ENCODE measurements at places on chromosomes 5 and 9.
A peak's percentile ranks its signal among the peaks of the same experiment; 100 is the strongest.

DNA sequence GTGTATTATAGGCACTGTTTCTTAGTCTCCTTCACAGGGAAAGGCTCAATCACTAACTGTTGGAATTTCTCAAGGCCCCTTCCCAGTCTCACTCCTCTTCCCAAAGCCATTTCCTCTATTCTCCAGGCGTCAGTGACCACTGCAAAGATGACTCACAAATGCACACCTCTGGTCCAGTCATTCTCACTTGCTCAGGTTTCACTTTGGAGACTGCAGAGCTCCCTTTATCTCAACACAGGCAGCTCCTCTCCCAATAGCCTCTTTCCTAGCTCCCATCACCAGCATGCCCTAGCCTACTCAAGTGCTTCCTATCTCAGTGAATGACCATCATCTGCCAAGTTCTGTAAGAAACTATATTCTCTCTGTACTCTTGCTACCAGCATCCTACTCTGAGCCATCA is 323.6 kb downstream of the NTRK2 start:
- no peak for DNase-seq

- DNase-seq, result no peak
These were observed 46.0 kb downstream of the HMCN2 start for GRCh38 chr9:130311408-130312140.

GRCh38 chr9:93589688-93590087 is 13.3 kb downstream of the PHF2 start:
- DNase-seq, result no peak

DNA sequence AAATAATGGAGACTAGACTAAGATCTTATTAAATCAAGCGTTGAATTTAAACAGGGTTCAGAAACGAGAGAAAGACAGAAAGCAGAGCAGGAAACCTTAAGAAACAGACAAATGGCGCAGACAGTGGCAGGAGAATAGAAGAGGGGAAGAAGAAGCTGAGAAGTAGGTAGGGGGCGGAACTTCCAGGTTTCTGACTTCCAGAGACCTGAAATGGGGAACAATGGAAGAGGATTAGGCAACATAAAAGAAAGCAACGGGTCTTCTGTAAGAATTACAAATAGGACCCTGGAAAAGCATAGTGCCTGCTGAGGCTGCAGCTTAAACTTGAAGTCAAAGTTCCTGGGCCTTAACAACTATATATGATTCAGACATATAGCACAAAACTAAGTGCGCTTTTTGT is 101.7 kb downstream of the BNC2 start:
- DNase-seq, result no peak

GRCh38 chr5:94326586-94326985 is 291.8 kb downstream of the KIAA0825 start:
- DNase-seq, result no peak

DNA sequence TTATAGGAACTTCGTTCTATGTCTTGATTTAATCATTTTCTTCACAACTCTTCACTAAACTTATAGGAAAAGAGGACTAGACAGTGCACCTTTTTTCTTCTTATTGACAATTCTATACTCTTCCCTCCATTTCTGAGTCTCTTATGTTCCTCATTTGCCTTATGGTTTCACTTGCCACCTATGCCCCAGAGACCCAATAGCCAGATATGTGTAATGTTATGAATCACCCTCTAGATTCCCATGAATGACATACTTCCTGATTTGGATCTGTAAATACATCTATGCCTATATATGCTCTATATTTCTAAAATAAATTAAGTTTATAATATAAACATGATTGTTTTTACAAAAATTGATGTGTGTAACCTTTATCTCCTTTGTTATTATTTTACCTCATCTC is 514.1 kb upstream of the MEF2C start:
- no peak for DNase-seq

- DNase-seq, result no peak
These were observed 13.4 kb upstream of the TXNDC8 start for GRCh38 chr9:110351009-110351467.

GRCh38 chr9:128121924-128122808 is 5.4 kb downstream of the PTGES2 start:
- no peak for DNase-seq

DNA sequence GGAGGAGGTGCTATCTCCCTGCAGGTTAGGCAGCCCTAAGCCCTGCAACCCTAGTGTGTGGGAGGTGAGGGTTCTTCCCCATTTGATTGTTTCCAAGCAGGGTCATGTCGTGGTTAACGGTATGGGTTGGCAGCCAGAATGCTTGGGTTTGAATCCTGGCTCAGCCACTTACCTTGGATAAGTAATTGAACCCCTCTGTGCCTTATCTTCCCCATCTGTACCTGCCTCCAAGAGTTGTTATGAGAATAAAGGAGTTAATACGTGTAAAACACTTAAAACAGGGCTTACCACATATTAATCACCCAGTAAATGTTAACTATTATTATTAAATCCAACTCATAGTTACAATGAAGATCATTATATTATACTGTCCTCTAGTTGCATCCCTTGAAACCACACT is 52.2 kb upstream of the SPATA31E1 start:
- no peak for DNase-seq

DNA sequence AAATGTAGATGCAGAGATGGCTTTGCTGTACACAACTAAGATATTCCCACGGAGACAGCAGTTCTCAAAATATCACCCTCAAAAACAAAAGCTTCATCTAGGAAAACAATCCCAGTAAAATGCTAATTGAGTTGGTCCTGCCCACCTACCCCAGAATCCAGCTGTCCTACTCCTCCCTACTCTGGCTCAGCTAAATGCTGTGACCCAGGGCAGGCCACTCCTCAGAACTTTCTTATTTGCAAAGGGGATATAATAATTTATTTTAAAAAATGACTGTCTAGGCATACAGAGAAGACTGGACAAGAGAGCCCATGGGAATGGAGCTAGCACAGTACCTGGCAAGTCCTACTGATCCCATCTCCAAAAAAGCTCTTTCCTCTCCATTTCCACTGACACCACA is 162.3 kb downstream of the CRB2 start:
- no peak for DNase-seq

- no peak for DNase-seq
These were observed 52.3 kb upstream of the CTSL start for GRCh38 chr9:87673446-87674120.

GRCh38 chr9:125246261-125246667 is 5.1 kb upstream of the HSPA5 start:
- no peak for DNase-seq

DNA sequence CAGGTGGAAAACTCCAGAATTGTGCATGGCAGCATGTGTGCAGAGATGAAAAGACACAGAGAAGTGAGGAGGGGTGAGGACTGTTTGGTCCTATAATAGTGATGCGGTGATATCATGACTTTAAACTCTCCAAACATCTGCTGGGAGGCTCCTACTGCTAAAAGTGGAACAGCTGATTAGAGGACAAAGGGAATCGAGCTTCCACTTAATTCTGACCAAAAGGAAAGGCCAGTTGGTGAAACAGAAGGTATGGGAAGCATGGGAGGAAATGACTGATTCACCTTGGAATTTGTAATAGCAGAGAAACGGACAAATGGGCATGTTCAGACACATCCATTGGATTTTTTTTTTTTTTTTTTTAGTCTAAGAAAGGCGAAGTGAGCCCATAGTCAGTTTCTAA is 67.5 kb upstream of the MAMDC2 start:
- DNase-seq, result peak; percentile 37

GRCh38 chr9:128588581-128589233 is 36.3 kb downstream of the SPTAN1 start:
- DNase-seq, result no peak

GRCh38 chr5:86981898-86982297 is 285.8 kb upstream of the RASA1 start:
- DNase-seq, result no peak

DNA sequence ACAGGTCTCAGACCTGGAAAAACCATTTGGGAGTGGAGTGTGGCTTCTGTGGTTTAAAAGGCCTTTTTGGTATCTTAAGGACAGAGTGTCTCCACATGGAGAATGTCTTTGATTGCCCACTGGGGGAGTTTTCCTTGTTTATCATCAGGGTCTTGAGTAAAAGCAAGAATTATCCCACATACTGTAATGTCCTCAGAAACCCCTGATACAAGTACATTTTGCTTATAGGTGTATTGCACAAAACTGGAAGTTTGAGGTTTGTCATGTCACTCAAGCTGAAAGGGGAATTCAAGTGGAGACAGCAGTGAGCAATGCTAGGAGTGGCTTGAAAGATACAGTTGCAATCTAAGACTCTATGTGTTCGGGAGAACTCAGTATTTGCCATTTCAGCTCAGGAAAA is 62.7 kb upstream of the GRAMD2B start:
- DNase-seq, result no peak

- no peak for DNase-seq
These were observed 24.7 kb downstream of the POU4F3 start for GRCh38 chr5:146363161-146363874.

- no peak for DNase-seq
These were observed 95.8 kb downstream of the LMNB1 start for GRCh38 chr5:126872561-126873354.

DNA sequence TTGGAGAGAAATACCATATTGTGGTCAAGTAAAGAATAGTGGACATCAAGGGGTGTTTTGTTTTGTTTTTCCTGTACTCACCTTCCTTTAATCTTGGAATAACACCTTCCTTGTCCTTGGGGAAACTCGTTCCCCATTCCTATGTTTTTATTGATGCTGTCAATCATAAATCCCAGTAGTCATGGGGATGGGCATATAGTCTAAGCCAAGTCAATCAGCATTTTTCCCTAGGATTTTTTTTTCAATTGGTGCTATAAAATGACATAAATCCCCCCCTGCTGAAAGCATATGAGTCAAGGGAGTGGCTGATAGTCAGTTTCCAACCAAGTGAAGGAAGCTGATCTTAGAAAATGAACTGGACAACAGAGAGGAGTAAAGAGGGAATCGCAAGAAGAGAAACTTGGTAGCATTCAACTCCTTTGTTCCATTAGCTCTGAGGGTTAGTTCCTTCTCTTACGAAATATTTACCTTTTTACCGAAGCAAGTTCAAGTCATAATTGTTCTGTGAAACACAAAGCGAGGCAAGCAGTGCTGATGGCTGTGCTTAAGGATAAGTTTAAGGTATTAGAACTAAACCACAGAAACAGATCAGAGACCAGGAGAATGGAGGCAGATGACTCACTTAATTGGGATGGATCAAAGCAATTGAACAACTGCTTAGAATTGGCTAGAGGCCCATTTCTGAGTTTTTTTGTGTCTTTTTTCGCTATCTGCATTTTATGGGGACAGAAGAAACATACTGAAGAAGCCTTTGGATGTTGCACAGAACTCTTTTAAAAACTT is 218.6 kb downstream of the SEMA6A start:
- DNase-seq, result no peak

- DNase-seq, result no peak
These were observed 69.4 kb downstream of the PPIC start for GRCh38 chr5:122967085-122967484.

- no peak for DNase-seq
These were observed 13.8 kb upstream of the CLPTM1L start for GRCh38 chr5:1358726-1359025.

GRCh38 chr5:145110834-145111233 is 724.3 kb downstream of the PRELID2 start:
- no peak for DNase-seq

DNA sequence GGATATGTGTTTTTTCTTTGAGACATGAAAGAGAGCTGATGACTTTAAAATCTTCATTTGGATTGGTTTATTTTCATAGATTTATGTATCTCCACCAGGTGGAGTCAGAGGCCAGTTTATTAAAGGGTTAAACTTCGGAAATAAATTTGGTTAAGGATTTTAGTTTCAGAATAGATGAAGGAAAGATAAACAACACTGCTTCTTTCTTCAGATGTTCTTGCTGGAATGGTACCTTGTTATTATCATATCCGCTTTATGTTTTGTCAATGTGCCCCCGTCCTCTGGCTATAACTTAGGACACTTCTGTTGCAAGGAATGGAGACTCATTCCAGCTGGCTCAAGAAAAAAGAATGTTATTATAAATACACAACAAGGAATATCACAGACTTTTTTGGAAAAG is 81.2 kb downstream of the ALDH1A1 start:
- no peak for DNase-seq

DNA sequence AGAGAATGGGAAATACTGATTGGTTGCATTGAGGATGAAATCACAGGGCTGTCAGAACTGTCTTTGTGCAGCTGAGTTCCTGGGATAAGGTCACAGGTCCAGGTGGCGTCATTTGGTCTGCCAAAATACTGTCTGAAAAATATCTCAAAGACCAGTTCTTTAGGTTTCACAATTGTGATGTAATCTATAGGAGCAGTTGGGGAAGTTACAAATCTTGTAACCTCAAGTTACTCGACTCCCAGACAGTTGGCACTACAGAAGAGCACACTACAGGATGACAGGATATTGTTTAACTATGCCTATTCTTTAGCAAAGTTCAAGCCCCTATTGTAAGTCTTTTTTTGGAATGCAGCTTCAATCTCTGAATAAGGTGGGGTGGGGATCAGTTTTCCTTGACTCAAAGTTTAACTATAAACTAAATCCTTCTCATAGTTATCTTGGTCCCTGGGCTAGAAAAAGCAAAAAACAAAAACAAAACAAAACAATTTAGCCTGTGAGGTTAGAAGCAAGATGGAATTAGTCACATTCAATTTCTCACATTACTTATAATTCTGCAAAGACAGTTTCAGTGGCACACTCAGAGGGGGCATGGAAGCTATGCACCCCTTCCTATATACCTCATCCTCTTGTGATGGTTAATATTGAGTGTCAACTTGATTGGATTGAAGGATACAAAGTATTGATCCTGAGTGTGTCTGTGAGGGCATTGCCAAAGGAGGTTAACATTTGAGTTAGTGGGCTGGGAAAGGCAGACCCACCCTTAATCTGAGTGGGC is 276.0 kb downstream of the AUH start:
- no peak for DNase-seq

DNA sequence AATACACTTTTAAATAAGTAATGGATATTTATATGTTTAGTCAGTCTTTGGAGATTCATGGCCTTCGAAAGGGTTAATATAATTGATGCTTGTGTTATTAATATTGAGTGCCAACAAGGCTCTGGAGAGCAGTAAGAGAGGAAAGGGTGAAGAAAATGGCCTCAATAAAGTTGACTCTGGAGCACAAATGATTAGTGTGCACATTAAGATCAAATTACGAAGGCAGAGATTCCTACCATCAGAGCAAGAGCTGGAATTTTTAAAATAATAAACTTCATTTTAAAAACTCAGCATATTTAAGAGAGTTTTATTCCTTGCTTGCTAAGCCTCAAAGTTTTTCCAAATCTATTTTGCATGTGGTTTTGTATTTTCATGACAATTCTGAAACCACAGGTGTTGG is 14.8 kb downstream of the SLC44A1 start:
- no peak for DNase-seq

- peak; percentile 21 for DNase-seq
These were observed 293.5 kb downstream of the HINT1 start for GRCh38 chr5:130871346-130872086.

GRCh38 chr9:93197670-93198069 is 13.7 kb downstream of the WNK2 start:
- DNase-seq, result no peak

- no peak for DNase-seq
These were observed 27.0 kb downstream of the CDKN2A start for GRCh38 chr9:21967169-21967568.

GRCh38 chr9:37729499-37729898 is 24.1 kb upstream of the TRMT10B start:
- no peak for DNase-seq
